Calu3 (cell line): ENCODE measurements at places on chromosomes 2 and 18.
A peak's percentile ranks its signal among the peaks of the same experiment; 100 is the strongest.

- peak; percentile 83 for DNase-seq
Observed at GRCh38 chr2:88329815-88330603, 122.5 kb downstream of the FOXI3 start.

DNA sequence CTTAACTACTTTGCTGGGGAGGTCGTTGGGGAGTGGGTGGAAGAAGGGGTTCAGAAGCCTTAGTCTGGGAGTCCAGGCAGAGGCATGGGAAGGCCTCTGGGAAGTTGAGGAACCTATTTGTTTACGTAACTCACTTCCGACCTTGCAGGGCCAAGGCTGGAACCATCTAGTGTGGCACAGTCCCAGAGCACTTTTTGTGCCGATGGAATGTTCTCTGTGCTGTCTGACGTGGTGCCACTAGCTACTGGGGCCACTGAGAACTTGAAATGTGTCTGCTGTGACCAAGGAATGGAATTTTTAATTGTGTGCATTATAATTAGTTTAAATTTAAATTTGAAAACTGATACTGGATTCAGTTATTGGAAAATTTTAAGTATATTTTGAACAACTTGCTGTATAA, 139.7 kb downstream of the FAM161A start:
- DNase-seq: no peak

DNA sequence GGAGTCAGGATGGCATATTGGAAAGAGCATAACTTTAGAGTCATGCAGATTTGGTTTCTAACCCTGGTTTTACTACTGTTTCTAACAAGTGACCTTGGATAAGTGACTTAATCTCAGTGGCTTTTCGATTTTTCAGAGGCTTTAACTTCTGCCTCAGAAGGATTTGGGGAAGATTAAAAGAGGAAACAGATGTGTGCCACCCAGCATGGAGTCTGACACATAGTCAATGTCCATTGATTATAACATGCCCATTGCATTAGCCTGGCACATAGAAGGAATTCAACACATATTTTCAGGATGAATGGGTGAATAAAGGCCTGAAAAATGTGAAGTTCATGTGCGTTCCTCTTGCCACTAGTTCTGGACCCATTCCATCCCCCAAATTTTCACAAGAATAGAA, 438.2 kb downstream of the EPHA4 start:
- no peak for DNase-seq

GRCh38 chr18:34947711-34948125, 93.5 kb upstream of the MAPRE2 start:
- no peak for DNase-seq

- no peak for DNase-seq
Observed at GRCh38 chr18:5975111-5976002, 80.0 kb upstream of the TMEM200C start.

- no peak for DNase-seq
Observed at GRCh38 chr2:222703886-222704285, 32.4 kb downstream of the MOGAT1 start.

DNA sequence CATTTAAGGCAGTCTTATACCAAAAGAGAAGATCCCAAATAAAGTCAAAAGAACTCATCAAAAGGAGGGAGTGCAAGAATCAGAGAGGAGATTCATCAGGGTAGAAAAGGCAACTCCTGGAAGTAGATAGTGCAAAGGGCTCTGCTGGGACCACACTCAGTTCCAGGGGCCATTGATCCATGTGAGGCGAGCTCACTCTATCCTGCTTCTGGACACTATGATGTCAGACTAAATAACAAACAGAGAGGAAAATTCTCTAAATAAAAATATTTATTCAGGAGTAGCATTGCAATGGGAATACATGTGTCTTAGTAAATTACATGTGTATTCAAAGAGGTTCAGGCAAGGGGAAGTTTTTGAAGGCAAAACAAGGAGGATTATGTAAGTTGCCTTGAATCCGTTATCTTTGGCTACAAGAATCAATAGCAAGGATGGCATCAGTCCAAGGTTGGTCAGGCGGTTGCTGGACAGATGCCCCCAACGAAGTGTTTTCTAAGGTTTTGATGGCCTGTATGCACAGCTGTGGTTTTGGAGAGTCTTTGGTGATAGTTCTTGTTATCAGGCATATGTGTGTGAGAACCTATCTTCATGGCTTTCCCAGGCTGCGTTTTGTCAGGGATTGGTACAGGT, 13.2 kb upstream of the SERPINB12 start:
- no peak for DNase-seq

DNA sequence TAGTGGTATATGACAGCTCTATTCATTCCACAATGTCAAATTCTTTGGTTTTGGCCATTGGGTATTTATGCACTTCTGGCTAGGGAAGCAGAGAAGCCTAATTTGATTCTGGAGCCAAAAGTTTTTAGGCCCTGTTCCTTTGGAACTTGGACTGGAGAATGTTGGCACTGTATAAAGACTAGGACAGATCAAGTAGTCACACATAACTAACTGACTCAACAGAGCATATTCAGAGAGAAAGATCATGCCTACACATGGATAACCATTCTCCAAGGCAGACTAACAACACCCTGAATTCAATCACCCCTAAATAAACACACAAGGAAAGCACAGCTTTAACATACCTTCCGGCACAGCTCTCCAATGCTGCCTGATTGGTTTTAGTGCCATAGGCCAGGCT, 62.9 kb downstream of the ARHGAP15 start:
- DNase-seq: no peak

DNA sequence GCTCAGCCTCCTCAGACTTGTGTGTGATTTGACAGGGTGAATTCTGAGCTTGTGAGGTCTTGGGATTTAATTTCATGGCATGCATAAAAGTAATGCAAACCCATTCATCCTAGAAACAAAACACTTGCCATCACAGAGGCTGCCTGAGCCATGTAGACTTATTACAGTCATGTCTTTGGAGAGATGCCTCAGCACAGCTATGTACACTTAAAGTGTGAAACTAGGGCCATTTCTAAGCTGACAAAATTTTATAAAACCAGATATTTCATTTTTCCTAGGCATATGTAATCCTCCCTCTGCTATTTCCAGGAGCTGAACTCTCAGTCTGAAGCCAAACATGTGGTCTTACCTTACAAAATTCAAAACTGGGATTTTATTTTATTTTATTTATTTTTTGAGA, 322.2 kb upstream of the SPHKAP start:
- no peak for DNase-seq

- DNase-seq: peak; percentile 30
Observed at GRCh38 chr2:241637795-241638660, 535 bp downstream of the ATG4B start.

GRCh38 chr2:227016894-227017293, 147.1 kb downstream of the COL4A4 start:
- no peak for DNase-seq

GRCh38 chr18:38883111-38883510, 1317.5 kb upstream of the CELF4 start:
- DNase-seq: no peak

DNA sequence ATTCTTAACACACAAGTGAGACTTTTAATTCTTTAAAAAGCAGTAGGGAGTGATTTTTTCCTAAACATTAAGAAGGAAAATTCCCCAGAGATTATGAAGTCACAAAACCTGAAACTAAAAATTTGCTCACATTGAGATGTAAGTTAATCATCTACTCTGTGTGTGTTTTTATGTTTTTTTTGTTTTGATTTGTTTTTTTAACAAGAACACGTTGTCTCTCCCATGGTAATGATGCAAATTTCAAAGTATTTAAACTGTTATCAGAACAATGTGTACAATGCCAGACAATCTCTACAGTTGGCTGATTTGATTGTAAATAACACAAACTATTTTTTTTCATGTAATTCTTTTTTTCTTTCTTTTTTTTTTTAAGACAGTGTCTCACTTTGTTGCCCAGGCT, 71.5 kb downstream of the COLEC12 start:
- no peak for DNase-seq

GRCh38 chr2:185643434-185643833, 95.2 kb upstream of the FSIP2 start:
- no peak for DNase-seq

DNA sequence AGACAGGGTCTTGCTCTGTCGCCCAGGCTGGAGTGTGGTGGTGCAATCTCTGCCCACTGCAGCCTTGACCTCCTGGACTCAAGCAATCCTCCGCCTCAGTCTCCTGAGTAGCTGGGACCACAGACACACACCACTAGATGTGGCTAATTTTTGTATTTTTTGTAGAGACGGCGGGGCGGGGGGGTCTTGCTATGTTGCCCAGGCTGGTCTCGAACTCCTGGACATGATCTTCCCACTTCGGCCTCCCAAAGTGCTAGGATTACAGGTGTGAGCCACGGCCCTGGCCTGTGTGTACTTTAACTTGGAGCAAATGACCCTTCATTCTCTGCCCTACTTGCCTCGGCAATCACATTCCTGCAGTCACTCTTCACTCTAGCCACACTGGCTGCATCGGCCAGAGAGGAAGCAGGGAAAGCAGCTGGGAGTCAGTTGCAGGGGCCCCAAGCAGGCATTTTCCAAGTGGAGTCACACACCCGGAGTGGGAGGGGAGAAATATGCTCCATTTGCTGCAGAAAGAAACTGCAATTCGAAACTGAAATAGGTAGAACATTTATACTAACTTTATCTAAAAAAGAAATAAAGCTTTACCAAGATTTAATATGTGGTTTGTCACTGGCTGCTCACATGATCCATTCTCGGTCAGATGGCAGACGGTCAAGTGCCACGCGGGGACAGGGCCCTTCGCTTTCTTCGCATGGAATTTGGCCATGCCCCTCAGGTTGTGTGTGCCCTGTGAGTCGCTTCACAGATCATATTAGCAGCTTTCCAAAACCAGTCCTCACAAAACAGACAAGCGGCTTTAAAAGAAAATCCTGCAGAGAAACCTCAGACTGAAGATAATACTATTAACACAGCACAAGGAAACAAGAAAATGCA, 37.1 kb downstream of the FAM161A start:
- no peak for DNase-seq

GRCh38 chr2:25194576-25195122, 26.3 kb upstream of the POMC start:
- DNase-seq: no peak

DNA sequence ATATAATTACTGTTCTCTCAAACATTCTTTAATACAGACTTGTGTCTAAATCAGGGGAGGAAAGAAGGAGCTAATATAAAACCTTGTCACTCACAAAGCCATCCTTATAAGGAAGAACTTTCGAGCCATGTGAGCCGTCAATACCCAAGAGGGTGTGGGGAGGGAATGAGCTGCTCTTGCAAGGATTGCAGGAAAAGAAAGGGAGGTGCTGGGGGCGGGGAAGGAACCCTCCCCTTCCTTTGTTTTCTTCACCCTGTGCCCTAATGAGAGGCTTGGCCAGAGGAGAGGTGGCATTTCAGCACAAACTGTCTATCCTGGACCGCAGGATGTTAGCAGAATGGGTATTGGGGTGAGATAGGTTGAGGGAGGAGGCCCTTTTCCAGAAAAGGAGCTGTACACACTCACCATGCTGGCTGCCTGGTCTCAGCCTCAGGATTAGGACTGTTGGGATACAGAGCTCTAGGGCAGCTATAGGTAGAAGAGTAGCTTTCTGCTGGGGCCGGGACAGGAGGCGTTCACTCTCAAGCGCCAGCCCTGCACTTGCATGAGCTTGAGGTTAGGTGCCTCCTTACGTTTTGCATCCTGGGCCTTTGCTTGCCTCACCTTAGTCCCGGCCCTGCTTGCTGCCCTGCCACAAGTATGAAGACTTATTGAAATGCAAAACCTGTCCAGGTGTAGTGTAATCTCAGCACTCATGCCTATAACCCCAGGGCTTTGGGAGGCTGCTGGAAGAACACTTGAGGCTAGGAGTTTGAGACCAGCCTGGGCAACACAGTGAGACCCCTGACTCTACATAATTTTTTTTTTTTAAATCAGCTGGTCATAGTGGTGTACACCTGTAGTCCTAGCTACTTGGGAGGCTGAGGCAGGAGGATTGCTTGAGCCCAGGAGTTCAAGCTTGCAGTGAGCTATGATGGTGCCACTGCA, 190.5 kb downstream of the LOXHD1 start:
- DNase-seq: no peak

DNA sequence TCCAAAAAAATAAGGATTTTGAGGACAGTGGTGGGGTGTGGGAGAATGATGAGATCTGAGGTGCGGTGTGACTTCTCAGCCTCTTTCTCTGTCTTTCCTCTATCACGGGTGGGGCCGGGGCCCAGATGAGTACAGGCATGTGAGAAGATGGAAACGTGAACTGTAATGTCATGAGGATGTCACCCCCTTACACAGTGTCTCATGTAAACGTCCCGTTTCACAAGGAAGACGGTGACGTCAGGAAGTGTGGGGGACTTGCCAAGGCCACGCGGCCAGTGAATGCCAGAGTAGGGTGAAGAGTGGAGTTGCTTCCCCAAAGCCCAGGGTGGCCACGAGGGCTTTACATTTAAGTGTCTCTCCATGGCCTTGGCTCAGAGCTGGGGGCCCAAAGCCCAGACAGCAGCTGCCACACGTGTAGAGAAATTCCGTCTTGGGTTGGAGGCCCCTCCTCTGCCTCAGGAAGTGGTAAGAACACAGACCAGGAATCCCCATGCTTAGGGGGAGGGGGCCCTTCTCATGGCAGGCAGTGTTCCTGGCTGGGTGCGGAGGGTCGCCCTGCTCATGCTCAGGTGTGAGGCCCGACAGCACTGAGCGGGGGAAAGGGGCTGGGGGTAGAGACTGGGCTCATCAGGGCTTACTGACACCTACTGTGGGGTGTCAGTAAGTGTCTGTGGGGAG, 80.9 kb upstream of the SMAD7 start:
- no peak for DNase-seq

- no peak for DNase-seq
Observed at GRCh38 chr2:112032224-112032586, 22.9 kb upstream of the TMEM87B start.

DNA sequence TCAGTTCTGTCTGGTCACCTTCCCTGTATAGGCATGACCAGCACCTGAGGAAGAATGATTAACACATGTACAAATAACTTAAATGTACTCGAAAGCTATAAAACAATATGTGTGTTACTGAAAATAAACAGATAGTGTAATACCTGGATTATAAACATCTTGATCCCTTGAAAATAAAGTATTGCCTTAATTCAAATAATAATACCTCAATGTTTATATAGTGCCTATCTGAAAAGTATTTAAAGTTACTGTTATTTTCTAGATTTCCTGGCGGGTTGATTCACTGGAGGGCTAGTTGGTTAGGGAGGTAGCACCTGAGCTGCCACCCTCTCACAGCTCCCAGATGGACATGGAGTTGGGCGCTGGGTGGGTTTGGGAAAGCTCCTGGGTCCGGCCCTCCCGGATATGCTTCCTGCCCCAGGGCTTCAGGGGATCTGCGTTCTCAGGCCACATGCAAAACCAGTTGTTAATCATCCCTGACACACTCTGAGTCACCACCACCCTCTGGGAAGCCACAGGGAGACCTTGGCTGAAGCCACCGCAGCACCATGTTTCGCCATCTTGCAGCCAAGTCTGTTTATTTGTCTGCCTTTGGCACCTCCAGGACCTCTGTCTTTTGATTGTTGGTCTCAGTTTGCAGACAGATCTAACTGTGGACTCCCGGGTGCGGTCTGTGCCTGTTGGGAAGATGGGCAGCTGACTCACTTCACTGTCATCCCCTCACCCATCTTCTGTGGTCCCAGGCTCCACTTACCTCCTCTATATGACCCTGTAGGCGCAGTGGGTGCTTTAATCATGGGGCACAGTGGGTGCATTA, 35.3 kb downstream of the RAB31 start:
- peak; percentile 88 for DNase-seq
